ENCODE measurements at places on chromosomes 1 and 21. TPM values are rescaled to one million over a fixed set of nuclear protein-coding genes. Genes with fewer than 3 reads are reported as not detected.

SYPL2 gene
- 0.77 TPM for total RNA-seq

G0S2 gene
- 15.1 TPM for total RNA-seq

SMIM34 gene
- not detected for total RNA-seq

PEX11B gene
- 19.9 TPM for total RNA-seq

TTC24 gene
- total RNA-seq: not detected

TFF1 gene
- not detected for total RNA-seq

DNALI1 gene
- total RNA-seq: 7.2 TPM

ERG gene
- 0.84 TPM for total RNA-seq

IFNAR1 gene
- 42.9 TPM for total RNA-seq

IGFN1 gene
- total RNA-seq: not detected

BCL2L15 gene
- total RNA-seq: 0.14 TPM

DNA sequence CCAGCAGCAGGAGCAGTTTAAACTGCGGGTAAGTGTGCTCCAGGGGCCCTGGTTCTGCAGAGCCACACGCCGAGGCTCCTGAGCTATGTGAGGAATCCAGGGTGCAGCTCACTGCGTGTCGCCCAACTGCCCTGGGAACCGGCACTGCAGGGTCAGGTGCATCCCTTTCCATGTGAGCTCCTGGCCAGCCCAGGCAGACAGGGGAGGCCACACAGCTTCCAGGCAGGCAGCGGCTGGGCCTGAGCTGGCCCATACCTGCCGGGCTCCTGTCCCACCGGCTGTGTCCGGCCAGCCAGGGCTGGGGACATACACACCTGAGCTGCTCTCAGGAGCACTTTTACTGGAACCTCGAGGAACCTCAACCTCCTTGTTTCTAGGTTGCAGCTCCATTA, 18.6 kb upstream of the COL18A1 start:
- no peak for DNase-seq

DNA sequence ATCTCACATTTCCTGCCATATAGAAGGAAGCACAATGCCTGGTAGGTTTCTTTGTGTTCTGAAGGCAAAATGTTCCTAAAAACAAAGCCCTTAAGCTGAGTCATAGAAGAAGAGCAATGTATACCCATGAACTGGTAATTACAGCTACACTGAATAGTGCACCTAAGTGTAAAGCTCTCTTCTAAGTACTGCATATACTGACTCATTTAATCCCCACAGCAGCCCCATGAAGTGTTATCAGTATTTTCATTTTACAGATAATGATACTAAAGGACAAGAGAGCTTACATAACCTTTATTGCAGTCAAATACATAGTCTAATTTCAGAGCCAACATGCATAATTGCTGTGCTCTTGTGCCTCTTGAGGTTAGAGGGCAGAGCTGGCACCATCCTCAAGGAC, 239.9 kb downstream of the DPYD start:
- peak; percentile 14 for DNase-seq

- peak; percentile 35 for DNase-seq
These were observed at the start of gene TCEA3 for GRCh38 chr1:23424293-23425192. Gene TCEA3 (minus strand): TSS chr1:23424748. CDS start chr1:23424633, 115 bp downstream.

DNA sequence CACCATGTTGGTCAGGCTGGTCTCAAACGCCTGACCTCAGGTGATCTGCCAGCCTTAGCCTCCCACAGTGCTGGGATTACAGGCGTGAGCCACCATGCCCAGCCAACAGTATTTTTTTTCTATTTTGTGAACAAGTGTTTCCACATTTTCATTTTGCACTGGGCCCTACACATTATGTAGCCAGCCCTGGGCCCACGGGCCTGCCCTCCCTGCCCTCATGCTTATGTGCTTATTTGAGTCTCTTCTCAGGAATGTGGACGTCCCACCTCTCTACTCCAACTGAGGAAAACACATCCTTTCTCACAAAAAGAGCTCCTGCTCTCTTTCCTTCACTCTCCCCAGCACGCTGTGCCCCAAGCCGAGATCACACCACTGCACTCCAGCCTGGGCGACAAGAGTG, 13.5 kb upstream of the ZBED6 start:
- DNase-seq: no peak

- DNase-seq: no peak
These were observed 53.8 kb upstream of the LYPLAL1 start for GRCh38 chr1:219119839-219120238.

DNA sequence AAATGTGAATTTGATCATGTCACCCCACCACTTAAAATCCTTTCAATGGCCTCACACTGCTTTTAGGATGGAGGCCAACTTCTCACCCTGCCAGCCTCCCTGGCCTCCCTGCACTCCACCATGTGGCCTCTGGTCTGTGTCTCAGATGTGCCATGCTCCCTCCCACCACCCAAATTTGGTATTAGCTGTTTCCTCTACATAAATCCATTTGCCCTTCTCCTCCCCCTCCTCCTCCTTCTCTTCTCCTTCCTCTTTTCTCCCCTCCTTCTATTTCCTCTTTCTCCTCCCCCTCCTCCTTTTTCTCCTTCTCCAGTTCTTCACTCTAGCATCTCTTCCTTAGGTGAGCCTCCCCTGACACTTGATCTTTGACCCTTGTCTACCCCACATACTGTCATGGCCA, 16.7 kb upstream of the GUCA2B start:
- no peak for DNase-seq

DNA sequence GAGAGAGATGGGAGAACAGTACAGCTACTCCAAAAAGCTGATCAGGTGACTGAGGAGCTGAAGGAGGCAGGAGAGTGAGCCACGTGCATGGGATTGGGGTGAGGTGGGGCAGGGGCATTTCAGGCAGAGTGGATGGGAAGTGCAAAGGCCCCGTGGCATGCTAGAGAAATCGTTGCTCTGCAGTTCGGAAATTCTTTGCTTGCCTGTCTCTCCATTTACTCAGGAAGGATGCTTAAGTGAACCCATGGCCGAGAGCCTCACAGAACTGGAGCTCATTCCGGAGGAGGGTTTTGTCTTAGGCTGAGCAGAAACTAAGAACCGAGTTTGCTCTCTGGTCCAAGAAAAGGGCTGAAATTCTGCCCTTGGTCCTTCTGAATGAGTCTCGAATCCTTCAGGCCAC, 139.8 kb upstream of the TMEM51 start:
- DNase-seq: no peak

- DNase-seq: peak; percentile 30
These were observed 58.8 kb downstream of the FRRS1 start for GRCh38 chr1:99707535-99708142.

DNA sequence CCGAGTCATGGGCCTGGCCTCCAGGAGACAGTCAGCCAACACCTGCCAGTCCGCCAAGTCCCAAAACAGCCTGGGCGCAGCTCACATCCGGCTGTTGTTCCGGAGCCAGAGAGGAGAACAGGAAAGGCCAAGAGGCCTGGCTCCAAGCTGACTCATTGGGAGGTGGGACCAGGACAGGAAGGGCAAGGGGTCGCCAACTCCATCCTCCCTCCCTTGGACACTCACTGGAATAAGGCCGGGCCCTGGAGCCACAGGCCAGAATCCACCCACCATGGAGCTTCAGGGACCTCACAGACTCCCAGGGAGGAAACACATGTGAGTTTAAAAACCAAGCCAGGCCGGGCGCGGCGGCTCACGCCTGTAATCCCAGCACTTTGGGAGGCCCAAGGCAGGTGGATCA, 25.1 kb upstream of the CLIC4 start:
- peak; percentile 86 for DNase-seq

DNA sequence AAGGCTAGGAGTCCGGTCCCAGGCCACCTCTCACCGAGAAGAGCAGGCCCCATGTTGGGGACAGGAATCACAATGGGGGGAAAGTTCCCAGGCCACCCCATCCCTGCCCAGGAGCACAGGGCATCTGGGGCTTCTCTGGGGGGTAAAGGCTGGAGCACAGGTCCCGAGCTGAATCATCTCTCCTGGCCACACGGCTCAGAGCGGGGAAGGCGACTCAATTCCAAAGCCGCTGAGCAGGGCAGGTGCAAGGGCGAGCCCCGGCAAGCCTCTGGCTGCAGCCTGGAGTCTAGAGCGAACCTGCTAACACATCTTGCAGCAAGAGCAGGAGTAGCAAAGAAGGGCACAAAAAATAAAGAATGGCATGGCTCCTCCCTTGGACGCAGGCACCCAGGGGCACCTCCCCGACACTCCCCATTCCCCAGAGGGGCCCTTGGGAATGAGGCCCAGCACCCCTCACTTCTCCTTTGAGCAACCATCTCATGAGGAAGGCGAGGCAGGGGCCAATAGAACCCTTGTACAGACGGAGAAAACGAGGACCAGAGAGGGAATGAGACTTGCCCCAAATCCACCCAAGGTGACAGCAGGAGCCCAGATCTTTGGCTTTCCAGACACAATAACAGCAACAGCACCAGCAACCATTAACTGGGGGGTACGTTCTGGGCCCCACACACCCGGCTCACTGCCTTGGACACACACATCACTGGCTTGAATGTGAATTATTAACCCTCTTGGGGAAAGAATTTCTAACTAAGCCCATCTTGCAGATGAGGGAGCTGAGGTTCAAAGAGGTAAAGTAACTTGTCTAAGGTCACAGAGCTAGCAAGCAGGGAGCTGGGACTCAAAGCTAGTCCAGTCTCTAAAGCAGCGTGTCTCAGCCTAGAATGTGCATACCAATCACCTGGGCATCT, 20.7 kb upstream of the ALDH4A1 start:
- DNase-seq: no peak

- no peak for DNase-seq
These were observed 288.8 kb downstream of the GPATCH2 start for GRCh38 chr1:217342105-217342504.

DNA sequence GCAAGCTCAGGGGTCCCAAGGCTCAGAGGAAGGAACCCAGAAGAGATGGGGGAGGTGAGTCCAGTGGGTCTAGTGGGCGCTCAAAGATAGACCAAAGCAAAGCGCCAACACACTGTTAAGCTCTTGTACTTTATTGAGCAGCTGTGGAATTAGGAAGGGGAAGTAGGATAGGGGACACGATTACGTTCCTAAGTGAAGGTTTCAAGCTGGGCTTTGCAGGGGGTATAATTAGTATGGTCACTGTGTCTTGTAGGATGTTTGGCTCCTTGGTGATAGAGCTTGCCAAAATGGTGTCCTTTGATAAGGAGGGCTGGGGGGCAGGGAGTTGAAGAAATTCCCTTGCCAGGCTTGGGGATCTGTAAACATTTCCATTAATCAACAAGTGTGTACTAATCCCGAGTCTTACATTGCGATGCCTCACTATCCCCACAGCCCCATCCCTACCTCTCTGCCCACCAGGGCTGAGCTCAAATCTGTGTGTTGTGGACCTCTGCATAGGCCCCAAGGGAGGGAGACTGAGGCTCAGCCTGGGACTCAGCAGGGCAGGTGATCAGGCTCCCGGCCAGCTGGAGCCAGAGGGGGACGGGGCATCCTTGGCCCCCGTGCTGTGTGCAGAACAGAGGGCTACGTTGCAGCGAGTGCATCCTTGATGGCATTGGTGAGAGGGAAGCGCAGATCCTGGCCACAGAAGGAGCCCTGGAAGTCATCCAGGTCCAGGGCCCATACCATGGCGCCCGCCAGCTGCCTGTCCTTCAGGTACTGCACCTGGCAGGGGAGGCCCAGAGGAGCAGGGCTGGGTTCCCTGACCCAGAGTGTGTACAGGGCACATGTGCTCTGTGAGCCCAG, 3.4 kb upstream of the MYBPH start:
- no peak for DNase-seq

GRCh38 chr1:83998498-83999315, at the start of gene TTLL7:
Gene TTLL7 (minus strand): TSS chr1:83999132. CDS start chr1:83952211, 46,921 bp downstream.
- DNase-seq: no peak

- DNase-seq: peak; percentile 22
These were observed 200.7 kb upstream of the RAB4A start for GRCh38 chr1:229070168-229070567.

- DNase-seq: no peak
These were observed 478.2 kb downstream of the NEGR1 start for GRCh38 chr1:71804140-71804539.

GRCh38 chr1:171279678-171280077, 31.4 kb downstream of the FMO1 start:
- DNase-seq: no peak

DNA sequence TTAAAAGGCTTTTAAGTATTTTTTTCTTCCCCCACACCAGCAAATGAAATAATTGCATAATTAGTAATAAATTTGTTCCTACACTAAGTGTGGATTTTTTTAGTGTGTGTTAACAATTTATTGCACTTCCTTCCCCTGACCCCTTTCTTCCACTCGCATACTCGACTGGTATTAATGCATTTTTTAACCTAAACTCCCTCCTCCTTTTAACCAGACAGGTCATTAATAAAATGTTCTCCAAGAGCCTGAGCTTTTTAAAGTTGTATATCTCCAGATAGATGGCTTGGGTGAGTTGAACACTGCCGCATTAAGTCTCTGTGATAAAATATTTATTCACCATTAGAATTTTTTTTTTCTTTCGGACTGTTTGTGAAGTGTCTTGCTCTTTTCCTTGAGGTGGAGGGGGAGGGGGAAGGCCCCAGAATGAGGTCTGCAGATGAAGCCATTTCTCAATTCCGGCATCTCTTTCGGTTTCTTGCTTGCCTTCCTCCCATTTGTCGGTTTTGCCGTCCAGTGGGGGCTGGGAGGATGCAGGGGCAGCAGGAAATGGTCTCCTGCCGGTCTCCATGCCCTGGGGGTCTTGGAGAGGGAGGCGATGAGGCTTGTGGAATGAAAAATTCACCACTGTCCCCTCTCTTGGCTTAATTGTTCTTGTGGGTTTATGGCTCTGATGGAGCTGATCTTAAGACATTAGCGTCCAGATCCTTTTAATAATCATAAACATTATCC, 64.1 kb upstream of the ACTL8 start:
- DNase-seq: no peak

- no peak for DNase-seq
These were observed 622.7 kb downstream of the LMO4 start for GRCh38 chr1:87951409-87951808.

GRCh38 chr1:183670169-183670568, 17.1 kb upstream of the APOBEC4 start:
- DNase-seq: no peak

- DNase-seq: peak; percentile 55
These were observed 153.4 kb downstream of the ETS2 start for GRCh38 chr21:38958940-38959691.

GRCh38 chr21:39311164-39311563, 2.3 kb downstream of the BRWD1 start:
- no peak for DNase-seq

DNA sequence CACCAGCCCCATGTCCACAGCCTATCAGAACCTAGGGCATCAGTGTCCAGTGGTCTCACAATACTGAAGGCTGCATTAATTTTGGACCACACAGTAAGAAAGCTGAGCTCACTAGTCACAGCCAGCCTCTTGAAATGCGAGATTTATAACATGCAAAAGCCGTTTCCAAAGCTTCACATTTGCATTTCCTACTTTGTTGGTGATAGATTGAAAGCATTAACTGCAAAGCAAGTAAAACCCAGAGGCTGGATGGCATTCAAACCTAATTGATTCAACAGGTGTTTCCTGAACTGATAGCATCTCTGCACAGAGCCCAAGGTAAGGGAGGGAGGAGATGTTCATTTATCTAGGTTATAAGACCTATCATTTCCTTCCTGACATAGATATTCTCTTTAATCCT, 410.1 kb downstream of the OMA1 start:
- DNase-seq: no peak

GRCh38 chr1:202540448-202540847, 169.8 kb downstream of the SYT2 start:
- no peak for DNase-seq
